ENCODE measurements at places on chromosomes 6 and 20. TPM values are rescaled to one million over a fixed set of nuclear protein-coding genes. Genes with fewer than 3 reads are reported as not detected.

GRCh38 chr20:19761841-19762240, 3.8 kb downstream of the RIN2 start:
- peak; percentile 24 for DNase-seq
- no peaks in the 10 kb centered on the region for H3K27me3 ChIP-seq
- no peak overlapping the region for H3K4me3 ChIP-seq
- peak overlapping the region; percentile 1 for H3K27ac ChIP-seq
- no peaks in the 10 kb centered on the region for H3K36me3 ChIP-seq
- peaks cover 42% of the 10 kb centered on the region for H3K4me1 ChIP-seq

The FUT9 gene
- 1.4 TPM for total RNA-seq

DNA sequence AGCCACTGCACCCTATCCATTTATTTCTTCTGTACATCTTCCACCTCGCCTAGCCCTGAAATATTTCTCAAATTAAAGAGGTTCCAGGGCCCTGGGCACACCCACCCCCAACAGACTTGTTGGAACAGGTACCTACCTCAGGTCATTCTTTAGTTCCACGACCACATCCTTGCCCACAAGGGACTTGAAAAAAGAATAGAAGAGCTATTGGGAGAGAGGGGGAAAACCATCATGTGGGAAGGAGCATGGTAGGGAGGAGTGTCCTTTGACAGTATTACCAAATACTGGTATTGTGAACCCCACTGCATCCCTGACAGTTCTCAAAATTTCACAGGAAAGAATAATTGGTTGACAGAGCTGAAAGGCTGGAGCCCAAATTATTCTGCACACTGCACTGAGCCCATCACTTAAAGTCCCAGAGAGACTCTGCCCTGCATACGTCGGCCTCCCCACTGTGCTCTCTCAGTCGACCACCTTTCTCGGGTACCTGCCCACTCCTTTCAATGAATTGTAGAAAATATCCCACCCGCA, 762 bp downstream of the LSM2 start:
- H3K27me3 ChIP-seq: no peaks in the 10 kb centered on the region
- DNase-seq: no peak
- peak overlapping the region; percentile 93 for H3K27ac ChIP-seq
- H3K4me3 ChIP-seq: peak overlapping the region; percentile 73
- peaks cover 18% of the 10 kb centered on the region for H3K4me1 ChIP-seq
- peaks cover 5% of the 10 kb centered on the region for H3K36me3 ChIP-seq

The ULBP2 gene
- total RNA-seq: not detected

- DNase-seq: no peak
- no peaks in the 10 kb centered on the region for H3K4me1 ChIP-seq
- no peaks in the 10 kb centered on the region for H3K36me3 ChIP-seq
- H3K27me3 ChIP-seq: no peaks in the 10 kb centered on the region
Observed at GRCh38 chr20:36030149-36030548, 61.8 kb downstream of the CNBD2 start.
